ENCODE measurements at places on chromosomes 7 and 10. TPM values are rescaled to one million over a fixed set of nuclear protein-coding genes. Genes with fewer than 3 reads are reported as not detected.

CPEB3 gene
- total RNA-seq: 10.9 TPM

DNA2 gene
- total RNA-seq: 2.4 TPM

DNA sequence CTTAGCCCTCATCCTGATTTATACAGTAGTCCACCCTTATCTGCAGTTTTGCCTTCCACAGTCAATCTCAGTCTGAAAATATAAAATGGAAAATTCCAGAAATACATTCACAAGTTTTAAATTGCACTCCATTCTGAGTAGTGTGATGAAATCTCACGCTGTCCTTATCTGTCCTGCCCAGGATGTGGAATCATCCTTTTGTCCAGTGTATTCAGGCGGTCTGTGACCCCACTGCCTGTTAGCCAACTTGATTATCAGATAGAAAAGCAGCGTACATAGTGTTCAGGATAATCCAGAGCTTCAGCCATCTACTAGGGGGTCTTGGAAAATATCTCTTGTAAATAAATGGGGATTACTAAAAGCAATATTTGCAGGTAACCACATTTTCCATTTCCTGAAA is 146.3 kb downstream of the MALRD1 start:
- DNase-seq: no peak

COBL gene
- 51.4 TPM for total RNA-seq

SH2D4B gene
- not detected for total RNA-seq

DNA sequence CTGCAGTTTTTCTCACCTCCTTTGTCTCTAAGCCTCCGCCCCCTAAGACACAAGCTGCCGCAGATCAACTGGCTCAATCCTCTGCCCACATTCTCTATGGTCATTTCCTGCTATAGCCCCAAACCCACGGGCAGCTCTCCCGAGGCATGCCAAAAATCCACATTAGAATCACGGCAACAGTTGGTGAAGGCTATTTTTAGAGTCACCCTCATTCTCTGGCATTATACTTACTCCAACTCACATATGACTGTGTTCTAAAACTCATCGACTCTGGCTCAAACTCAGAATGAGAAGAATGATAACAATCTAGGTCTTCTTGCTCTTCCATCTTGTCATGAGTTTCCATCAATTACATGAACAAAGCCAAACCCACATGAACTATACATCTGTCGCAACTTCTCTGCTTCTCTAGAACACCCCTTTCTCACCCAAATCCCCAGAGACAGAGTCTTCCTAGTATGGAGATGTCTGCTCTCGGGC is 10.9 kb upstream of the KIAA1549 start:
- no peak for DNase-seq

DNA sequence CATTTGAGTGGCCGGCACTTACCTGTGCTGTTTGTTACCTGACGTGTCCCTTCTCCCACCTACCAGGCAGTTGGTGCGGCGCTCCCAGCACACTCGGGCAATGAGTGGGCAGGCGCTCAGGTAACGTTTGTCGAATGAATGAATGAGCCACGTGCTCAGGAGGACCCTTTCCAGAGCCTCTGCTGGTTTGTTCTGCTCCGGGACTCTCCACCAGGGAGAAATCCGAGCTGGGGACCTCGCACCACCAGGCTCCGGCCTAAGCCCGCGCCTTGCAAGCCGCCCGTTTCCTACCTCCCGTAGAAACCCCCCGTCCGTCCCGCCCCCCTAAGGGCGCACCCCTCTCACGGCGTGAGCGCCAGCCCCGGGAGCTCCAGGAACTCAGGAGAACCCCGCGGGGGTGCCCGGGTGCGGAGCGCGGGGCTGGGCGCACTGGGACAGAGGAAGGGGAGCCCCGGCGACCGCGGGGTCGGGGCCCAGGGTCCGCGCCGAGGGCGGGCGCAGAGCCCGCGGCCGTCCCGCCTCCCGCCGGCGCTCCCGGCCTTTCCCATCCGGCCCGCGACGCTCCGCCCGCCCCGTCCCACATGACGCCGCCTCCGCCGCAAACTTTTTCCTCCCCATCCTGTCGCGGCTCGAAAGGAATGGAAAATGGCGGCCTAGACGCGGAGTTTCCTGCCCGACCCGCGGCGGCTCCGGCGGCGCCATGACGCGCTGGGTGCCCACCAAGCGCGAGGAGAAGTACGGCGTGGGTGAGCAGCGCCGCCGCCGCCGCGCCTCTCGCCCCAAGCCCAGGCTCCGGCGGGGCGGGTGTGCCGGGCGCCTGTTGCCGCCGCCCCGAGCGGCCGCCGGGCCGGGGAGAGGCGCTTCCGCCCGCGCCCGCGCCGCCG is at the start of gene DOCK1:
TSS of gene DOCK1 (plus strand) at position 611 of the 884 bp plus-strand sequence. CDS start at position 701, 90 bp downstream.
- no peak for DNase-seq

VAX1 gene
- not detected for total RNA-seq

- DNase-seq: no peak
Observed at GRCh38 chr7:17448479-17449423, 150.3 kb downstream of the AHR start.

DNAJB9 gene
- total RNA-seq: 29.6 TPM

- DNase-seq: no peak
Observed at GRCh38 chr7:116665332-116665996, 6.5 kb upstream of the MET start.

- no peak for DNase-seq
Observed at GRCh38 chr10:73517166-73517888, 21.5 kb upstream of the PPP3CB start.

DNA sequence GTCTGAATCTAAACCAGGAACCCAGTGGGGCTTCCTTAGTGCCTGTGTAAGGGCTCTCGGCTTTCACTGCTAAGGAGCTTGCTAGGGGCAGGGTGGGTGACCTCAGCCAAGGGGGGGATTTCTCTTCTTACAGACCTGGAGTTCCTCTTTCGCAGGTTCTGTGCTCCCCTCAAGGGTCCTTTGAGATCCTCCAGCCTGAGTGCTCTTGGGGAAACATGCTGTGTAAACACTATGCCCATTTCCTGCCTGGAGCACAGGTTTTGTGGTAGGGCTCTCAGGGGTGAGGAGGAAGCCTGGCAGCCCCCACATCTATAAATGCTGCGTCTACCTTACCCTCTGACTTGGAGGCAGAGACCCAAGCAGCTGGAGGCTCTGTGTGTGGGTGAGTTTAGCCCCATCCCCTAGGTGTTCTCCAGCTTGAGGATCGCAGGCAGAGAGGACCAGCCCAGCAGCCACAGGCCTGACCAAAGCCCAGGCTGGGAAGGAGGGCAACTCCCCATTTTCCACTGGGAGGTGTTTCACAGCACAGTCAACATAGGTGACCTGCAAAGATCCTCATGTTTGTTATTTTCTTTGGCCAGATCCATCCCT is at the start of gene SFTPA1:
TSS of gene SFTPA1 (plus strand) at position 339 of the 591 bp plus-strand sequence. CDS start 887 bp downstream, outside the sequence.
- no peak for DNase-seq

- no peak for DNase-seq
Observed at GRCh38 chr7:27082171-27082570, 13.6 kb downstream of the HOXA1 start.

DNA sequence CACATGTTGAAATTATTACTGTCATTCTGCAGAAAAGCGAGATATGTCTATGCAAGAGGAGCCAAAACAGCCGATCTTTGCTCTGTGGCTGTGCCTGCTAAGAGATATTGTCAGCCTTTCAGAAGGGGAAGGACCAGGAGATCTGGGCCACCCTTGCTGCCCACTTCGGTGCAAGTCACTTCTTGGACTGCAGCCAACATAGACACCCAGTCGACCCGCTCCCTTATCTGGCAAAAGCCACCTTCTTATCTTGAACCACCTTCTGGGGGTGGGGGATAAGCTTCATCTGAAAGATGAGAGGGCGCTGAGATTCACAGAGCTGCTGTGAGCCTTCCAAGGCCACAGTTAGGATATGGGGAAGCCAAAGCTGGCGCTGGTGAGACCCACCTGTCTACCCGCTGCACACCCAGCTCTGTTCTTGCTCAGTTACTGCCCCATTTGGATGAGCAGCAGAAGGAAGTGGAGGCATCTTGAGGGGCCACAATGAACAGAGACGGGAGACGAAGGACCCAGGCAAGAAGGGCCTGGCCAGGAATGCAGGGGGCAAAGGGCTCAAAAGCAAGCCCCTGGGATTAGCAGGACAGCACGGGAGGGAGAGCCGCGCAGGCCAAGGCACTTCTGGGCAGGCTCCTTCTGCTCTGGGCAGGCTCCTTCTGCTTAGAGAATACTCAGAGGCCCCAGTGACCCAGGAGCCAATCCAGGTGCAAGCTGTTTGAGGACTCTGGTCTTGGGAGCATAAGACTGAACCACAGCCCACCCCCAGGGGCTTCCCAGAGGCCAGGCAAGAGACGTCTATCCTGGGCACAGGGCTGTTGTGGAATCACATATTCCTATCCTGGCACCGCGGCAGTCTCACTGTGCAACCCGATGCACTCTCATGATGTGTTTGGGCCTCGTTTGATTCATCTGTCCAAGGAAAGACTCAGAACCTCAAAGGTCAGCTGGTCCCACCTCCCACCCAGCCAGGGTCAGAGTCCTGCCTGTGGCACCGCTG is 38.4 kb upstream of the NPFFR1 start:
- no peak for DNase-seq

PCDH15 gene
- 0.50 TPM for total RNA-seq

GRCh38 chr7:94087664-94088352 is 83.7 kb upstream of the BET1 start:
- DNase-seq: no peak

GRCh38 chr7:123661765-123662164 is 6.1 kb downstream of the LMOD2 start:
- DNase-seq: no peak

DNA sequence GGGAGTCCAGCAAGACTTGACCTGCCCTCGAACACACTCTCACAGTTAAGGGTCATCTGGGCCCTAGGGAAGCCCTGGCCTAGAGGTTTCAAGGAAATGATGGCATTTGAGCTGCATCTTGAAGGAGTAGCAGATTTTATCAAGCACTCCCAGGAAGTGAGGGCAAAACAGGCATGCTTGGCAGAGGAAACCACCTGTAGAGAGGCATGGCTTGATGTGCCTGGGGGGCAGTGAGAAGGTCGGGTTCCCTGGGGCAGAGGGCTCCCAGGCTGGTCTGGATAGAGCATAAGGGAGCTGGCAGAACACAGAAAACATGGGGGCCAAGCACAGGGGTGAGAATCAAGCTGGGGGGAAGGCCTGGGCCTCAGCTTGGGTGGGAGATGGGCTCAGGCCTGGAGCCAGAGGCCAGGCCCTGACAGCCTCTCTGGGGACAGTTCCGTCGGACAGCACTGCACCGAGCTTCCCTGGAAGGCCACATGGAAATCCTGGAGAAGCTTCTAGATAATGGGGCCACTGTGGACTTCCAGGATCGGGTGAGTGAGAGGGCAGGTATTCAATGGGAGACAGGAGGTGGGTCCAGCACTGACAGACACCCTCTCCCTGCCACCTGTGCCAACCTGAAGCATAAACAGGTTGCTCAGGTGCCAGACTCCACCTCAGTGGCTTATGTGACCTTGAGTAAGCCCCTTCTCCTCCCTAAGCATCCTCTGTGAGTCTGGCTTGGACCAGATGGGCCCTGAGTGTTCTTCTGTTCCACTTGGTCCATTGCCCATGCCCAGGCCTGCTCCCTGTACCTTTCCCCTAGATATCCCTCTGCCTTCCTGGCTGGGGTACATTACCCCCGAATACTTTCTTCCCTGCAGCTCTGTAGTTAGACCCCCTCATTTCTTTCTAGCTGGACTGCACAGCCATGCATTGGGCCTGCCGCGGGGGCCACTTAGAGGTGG is 3.5 kb upstream of the HOGA1 start:
- DNase-seq: no peak

DNA sequence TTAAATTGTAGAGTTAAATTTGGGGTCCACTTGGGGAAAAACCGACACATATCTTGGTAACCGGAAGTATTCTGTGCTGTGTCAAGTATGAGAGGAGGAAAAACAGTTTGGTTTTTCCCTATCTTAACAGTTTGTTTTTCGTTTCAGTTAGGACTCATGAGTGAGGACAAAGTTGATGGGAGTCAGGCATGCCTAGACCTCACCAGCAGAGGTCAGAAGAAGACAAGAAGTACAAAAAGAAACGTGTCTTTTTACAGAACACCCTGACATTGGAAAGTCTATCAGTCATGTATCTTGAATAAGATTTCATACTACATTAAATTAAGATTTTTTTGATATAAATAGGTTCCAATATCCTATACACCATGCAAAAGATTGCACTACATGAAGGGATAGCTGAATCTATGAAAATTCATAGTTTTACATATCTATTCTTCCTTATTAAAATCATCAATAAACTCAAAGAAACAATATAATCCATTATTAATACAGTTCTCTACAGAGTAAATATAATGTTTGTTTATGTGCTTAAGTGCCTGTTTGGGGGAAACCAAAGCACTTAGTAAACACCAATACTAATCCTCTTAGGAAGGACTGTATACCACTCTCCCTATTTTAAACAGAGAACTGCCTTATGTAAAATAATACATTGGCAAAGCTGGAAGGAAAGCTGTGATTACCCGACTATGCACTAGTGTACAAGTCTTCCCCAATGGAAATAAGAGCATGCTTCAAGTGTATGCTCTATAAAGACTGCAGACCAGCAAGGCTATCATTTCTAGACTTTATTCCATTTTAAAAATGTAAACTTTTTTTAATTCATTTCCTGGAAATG is 95.6 kb downstream of the USP6NL start:
- DNase-seq: no peak

- DNase-seq: no peak
Observed at GRCh38 chr7:47413526-47414341, 168.2 kb downstream of the TNS3 start.

STEAP1B gene
- 1.6 TPM for total RNA-seq

GRCh38 chr7:139035586-139036353 is at the start of gene ZC3HAV1L:
Gene ZC3HAV1L, minus strand, starts transcription at chr7:139036042. Its CDS starts 25 bp downstream, at chr7:139036017.
- no peak for DNase-seq

NYAP1 gene
- 1.7 TPM for total RNA-seq

GRCh38 chr7:21028186-21028585 is 241.5 kb upstream of the SP8 start:
- no peak for DNase-seq

DNA sequence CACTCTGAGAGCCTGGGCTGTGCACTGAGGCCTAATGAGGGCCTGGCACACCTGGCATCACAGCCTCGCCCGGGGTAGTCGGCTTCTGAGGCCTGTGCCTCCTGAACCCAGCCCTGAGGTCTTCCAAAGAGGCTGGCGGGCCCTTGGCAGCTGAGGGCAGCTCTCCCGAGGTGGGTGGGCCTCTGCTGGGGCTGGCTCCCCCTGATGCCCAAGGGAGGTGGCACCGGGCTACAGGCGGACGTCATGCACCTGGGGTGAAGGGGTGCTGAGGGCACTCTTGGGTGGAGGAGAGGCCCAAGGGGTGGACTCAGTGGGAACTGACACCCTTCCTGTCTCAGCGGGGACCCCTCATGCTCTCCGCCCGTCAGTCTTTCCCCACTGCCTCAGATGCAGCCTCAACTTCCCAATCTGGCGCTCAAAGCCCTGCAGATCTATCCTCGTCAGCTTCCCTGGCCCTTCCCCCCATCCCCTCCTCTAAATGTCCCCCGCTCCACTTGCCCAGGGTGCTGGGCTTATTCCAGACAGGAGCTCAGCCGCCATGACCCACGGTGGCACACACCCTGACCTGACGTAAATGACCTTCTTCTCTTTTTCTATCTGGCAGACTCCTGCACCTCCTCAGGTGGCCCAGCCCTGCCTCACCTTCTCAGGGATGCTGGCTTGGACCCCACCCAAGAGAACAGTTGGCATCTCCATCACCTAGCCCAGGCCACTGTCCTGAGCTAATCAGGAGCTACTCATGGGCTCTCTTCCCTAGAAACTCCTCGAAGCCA is 38.2 kb downstream of the MYL10 start:
- DNase-seq: no peak

- peak; percentile 96 for DNase-seq
Observed at GRCh38 chr10:12348870-12349628, at the start of gene CAMK1D. Gene CAMK1D, plus strand, starts transcription at chr10:12349547.

TLX1 gene
- total RNA-seq: not detected

GRCh38 chr10:131851346-131851745 is 49.5 kb upstream of the PPP2R2D start:
- DNase-seq: no peak

GRCh38 chr10:16989826-16990293 is 139.8 kb downstream of the CUBN start:
- DNase-seq: no peak

- no peak for DNase-seq
Observed at GRCh38 chr7:69564454-69565417, 33.5 kb upstream of the AUTS2 start.
